Activated naive CD8-positive, alpha-beta T cell treated with anti-CD3 and anti-CD28 coated beads, Interleukin-2, amount 50 U/mL, for 24 hours (primary cell): ENCODE measurements at places on chromosomes 12 and 14.

DNA sequence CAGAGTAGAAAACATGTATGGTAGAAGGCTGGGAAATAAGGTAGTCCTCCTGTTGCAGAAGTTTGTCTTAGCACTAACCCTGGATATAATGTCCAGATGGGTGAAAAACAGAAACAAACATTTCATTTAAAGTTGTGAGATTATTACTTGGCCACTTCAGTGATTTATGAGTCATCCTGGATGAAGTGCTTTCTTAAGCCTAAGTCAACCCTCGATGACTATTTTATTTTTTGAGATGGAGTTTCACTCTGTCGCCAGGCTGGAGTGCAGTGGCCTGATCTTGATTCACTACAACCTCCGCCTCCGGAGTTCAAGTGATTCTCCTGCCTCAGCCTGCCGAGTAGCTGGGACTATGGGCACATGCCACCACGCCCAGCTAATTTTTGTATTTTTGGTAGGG lies 10.2 kb downstream of the DLST start:
- no peak for DNase-seq

- DNase-seq = no peak
Measured at GRCh38 chr12:47038270-47038748, 41.1 kb upstream of the PCED1B start.

DNA sequence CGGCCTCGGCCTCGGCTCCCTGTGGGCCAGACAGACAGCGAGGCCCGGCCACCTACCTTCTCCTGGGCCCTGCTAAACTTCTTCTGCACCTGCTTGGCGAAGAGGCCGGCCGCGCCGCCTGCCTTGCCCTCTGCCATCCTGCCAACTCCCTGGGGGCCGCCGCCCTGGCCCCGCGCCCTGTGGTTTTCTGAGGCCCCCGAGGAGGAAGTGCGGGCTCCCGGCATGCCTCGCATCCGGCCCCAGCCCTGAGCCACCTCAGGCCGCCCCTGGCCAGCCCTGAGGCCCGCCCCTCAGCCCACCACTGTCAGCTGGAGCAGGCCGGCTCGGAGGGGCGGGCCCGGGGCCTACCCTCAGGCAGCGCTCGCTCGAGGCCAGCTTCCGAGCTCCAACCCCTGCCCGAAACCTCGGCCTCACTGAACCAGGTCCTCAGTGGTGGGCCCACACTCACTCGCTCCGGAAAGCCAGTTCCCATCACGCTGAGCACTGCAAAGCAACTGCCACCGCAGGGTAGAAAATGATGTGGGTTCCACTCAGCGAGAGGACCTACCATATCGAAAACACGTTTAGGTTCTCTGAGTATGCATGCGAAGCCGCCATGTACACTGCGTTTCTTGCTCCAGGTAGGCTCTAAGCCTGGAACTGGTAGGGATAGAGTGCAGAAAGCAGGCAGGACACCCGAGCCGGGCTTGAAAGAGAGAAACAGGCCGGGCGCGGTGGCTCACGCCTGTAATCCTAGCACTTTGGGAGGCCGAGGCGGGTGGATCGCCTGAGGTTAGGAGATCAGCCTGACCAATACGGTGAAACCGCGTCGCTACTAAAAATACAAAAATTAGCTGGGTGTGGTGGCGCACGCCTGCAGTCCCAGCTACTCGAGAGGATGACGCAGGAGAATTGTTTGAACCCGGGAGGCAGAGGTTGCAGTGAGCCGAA lies at the start of gene BIN2:
Gene BIN2 (minus strand): TSS at position 209 of the 930 bp plus-strand sequence. CDS start 72 bp downstream, at position 137.
- DNase-seq = peak; percentile 83

DNA sequence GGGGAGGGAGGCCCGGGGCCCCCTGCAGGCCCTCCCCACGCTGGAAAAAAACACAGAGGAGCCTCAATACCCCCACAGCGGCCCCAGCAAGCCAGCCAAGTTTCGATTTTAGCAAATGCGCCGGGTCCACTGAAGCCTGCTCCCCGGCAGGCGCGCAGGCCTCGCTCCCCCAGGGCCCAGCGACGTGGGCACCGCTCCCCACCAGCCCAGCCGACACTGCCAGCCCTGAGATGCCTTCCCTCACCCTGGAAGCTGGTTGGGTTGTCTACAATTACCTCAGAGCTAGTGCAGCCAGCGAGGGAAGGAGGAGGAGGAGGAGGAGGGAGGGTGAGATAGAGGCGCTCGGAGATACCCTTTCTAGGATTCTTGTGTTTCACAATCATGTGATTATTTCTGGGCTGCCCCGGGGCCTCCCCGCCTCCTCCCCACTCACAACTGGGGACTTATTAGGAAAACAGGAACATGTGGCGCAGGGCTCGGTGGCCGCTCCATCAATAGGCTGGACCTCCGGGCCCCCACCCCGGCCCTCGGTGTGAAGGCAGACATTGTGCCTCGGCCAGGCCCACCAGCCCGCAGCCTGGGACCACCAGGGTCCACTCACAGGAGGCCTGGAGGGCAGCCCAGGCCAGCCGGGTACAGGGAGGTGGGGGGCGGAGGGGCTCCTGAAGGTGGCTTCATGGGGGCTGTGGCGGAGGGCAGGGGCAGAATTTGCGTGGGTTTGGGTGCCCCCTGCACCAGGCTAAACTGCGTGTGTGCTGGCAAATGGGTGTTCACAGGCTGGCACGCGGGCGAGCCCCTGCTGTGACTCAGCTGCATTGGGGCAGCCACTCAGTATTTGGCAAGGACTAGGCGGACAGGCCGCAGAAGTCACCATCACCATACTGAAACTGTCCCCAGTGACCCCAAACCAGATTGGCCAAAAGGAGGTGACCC lies 109.9 kb downstream of the NCOR2 start:
- peak; percentile 63 for DNase-seq

DNA sequence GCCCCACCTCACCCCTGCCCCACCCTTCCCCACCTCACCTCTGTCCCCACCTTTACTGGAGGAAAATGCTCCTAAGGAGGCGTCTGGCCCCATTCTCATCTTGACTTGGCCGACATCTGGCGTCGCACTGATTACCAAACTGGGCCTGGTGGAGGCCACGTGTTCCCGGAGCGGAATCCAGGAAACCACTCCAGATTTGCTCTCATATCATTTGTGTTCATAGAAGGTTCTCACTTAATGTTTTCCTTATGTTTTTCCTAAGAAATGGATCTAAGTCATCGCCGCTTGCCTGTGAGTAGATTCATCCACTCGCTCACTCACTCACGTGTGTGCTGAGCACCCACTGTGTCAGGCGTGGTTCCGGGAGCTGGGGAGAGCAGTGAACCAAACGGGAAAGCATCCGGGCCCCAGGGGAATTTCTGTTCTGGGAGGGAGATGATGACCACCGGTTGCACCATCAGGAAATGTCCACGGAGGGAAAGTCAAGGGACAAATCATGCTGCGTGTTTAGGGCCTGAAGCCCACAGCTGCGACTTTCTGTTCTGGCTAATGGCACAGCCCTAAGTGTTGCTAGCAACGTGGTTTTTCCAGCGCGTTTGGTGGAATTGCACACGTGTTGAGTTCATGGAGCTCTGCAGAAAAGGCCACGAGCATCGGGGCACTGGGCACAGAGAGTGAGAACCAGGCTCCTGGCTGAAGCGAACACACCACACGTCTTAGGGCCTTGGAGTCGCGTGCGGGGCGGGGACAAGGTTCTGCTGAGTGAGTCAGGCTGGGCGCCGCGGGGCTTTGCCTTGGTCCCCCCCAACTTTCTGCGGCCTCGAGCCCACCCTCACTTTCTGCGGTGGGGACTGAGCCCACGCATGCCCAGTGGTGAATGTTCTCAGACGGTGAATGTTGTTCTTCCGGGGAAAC lies 57.7 kb downstream of the ADGRD1 start:
- DNase-seq = no peak

- no peak for DNase-seq
Measured at GRCh38 chr12:106446419-106447092, 89.0 kb downstream of the POLR3B start.

DNA sequence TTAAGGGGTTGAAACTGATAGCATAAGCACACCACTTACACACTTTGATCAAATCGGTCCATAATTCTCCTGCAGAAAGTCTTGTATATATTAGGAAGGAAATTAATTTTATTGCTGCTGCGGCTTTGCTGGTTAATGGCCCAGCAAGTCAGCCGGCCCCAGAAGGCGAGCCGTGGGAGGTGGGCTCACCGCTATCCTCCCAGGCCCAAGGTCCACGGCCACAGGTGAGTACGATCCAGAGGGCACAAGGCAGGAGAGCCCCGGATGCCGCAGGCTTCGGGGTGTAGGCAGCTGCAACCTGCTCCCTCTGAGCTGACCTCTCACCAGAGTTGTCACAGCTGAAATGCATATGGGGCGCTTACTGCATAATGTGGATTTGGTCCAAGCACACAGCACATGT lies 165.7 kb downstream of the TBX5 start:
- no peak for DNase-seq

GRCh38 chr12:118526255-118527095 lies 150.1 kb downstream of the SUDS3 start:
- DNase-seq = no peak

GRCh38 chr12:121893961-121894460 lies 5.4 kb downstream of the PSMD9 start:
- no peak for DNase-seq

GRCh38 chr12:90999966-91000365 lies 4.8 kb downstream of the EPYC start:
- DNase-seq = no peak

- no peak for DNase-seq
Measured at GRCh38 chr12:115074617-115075016, 390.6 kb upstream of the TBX3 start.

DNA sequence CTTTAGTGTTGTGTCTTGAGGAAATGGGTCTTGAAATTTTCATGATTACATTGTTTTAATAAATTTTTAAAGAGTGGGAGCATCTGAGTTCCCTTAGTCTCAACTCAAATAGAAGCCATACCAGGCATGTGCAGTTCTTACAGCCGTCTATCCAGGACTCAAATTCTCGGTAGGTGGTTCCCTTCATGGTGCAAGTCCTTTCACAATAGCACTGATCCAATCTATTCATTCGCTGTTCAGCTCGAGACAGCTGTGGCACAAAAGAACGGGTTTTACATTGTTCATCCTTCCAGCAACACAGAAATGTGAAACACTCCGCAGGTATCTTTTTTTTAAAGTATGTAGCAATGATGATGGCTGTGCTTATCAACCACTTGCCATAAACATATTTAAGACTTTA lies 100.2 kb downstream of the NELL2 start:
- DNase-seq = no peak

DNA sequence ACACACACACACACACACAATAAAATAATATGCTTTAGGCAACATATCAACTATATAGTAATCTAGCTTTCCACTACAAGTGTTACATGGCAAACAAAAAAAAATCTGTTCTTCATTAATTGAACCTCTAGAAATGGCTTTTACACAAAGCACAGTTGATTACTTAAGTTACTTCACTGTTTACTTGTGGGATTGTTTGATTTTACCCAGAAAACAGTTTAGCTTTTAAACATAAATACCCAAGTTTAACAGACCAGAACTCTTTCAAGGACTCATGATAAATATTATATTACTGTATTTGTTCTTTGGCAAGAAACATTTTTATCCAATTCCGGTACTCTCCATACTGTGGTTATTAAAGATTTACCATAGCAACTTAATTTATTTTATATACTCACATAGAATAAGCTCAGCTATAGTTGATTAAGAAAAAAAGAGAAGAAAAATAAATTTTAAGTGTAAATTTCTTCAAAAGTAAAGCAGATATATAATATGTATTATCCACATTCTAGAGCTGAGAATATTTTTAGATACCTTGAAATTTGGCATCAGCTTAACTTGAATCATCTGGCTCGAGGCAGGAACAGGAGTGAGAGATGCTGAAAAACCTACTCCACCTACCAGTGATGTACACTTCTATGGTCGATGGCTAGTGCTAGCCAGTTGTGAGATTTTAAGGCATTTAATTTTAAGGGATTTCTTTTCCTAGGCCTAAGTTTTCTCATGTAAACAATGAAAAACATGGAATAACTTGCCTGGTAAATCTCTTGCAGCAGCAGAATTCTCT lies 126.0 kb downstream of the BTG1 start:
- DNase-seq = no peak

GRCh38 chr12:99223579-99223978 lies 424.0 kb upstream of the GARIN6 start:
- no peak for DNase-seq

GRCh38 chr14:76390621-76391020 lies 14.7 kb downstream of the ESRRB start:
- DNase-seq = no peak

GRCh38 chr12:42076976-42077375 lies 67.7 kb downstream of the GXYLT1 start:
- DNase-seq = no peak

DNA sequence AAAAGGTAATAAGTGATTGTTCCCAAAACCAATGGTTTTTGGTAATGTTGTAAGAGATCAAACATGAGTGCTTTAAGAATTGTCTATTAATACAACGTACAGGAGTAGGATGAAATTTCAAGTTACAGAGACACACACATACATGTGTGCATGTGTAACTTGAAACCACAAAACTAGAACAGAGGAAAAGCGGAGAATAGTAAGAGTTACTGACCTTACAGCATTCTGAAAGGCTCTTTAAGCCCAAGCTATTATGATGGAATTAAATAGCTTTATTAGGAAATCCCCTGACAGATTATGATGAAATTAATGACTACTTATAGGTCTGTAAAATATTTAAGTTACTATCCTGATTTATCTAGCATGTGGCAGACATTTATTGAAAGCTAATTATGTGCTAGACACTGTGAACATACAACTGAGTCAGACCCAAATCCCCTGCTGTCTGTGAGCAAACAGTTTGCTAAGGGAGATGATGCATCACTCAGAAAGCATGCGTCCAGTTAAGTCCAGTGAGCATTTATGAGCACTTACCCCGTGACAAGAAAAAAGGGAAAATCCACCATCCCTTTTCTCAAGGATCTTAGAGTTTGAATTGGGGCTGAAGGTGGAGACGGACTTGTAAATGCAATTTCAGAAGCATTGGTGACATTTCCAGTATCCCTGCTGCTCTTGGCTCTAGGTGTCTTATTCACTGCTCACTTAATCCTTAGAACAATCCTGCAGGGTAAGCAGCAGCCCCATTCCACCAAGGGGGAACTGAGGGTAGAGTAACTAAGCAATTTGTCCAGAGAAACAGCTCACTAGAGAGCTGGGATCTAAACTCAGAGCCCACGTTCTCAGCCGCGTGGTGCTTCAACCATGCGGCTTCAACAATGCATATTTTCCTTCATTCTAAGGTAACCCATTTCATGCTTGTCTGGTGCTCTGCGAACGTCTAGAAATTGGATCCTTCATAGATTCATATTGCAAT lies 117.4 kb downstream of the EML1 start:
- DNase-seq = no peak

DNA sequence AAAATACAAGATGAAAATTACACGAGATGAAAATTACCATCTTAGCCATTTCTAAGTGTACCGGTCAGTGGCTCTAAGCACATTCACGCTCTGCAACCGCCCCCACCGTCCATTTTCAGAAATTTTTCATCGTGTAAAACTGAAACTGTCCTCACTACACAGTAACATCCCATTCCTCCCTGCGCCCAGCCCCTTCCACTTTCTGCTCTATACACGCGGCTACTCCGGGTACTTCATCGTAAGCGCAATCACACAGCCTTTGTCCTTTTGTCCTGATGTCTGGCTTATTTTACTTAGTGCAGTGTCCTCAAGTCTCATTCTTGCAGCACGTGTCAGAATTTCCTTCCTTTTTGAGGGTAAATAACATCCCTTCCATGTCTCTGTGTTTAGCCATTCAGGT lies 3.6 kb upstream of the GPR132 start:
- no peak for DNase-seq
